ENCODE measurements at places on chromosomes 4 and X. TPM values are rescaled to one million over a fixed set of nuclear protein-coding genes. Genes with fewer than 3 reads are reported as not detected.
A peak's percentile ranks its signal among the peaks of the same experiment; 100 is the strongest.

GRCh38 chr4:48341776-48342605 lies 662 bp downstream of the SLAIN2 start:
- H3K4me3 ChIP-seq: peak overlapping the region; percentile 83
- peak; percentile 76 for DNase-seq
- no peaks in the 10 kb centered on the region for H3K27me3 ChIP-seq

DNA sequence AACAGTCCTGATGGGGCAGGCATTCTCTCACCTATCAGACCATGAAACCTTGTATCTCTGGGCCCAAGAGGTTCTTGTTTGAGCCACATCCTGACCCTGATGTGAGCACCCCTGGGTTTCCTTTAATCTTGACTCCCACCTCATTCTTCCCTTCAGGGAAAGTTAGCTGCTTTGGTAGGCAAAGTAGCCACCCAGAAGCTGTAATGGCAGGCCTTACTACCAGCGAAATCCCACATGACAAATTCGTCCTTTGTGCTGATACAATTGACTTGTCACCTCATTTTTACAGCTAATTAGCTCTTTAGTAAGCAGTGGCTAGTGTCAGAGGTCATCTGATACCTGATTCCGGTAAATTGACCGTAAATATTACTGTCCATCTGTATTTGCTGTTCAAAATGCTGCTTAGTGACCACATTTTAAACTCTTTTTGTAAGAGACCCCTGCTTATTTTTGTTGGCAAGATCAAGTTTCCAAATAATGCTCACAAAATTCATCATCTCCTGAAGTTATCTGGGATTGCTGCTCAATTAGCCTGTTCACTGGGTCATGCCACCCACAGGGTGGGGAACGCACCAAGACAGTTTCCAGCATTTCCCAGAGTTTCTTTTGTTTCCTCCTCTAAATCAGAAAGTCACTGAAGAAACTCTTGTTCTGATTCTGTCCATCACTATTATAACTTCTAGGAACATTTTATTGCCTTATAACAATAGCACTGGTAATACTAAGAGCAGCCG lies 329.7 kb downstream of the GPAT3 start:
- H3K4me3 ChIP-seq: no peak overlapping the region
- no peak for DNase-seq
- H3K36me3 ChIP-seq: no peaks in the 10 kb centered on the region
- no peaks in the 10 kb centered on the region for H3K27me3 ChIP-seq
- H3K4me1 ChIP-seq: no peaks in the 10 kb centered on the region
- no peak overlapping the region for H3K27ac ChIP-seq

DNA sequence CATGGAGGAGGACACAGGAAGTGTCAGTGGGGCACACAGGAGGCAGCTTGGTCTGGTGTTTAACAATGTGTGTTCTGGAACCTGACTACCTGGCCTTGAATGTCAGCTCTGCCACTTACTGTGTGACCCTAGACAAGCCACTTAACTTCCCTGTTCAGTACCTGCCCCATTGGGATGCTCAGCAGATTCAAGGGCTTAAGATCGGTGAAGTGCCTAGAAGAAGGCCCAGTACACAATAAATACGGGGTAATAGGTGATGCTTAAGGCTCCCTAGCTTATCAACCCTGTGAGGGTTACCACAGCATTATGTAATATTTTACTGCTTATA lies 1.6 kb upstream of the CHIC2 start:
- no peaks in the 10 kb centered on the region for H3K36me3 ChIP-seq
- H3K27ac ChIP-seq: peak overlapping the region; percentile 96
- no peaks in the 10 kb centered on the region for H3K27me3 ChIP-seq
- H3K4me3 ChIP-seq: no peak overlapping the region

- no peak overlapping the region for H3K4me3 ChIP-seq
- peaks cover 6% of the 10 kb centered on the region for H3K36me3 ChIP-seq
- H3K27me3 ChIP-seq: no peaks in the 10 kb centered on the region
Measured at GRCh38 chrX:153968754-153969124, 2.9 kb downstream of the HCFC1 start.

DNA sequence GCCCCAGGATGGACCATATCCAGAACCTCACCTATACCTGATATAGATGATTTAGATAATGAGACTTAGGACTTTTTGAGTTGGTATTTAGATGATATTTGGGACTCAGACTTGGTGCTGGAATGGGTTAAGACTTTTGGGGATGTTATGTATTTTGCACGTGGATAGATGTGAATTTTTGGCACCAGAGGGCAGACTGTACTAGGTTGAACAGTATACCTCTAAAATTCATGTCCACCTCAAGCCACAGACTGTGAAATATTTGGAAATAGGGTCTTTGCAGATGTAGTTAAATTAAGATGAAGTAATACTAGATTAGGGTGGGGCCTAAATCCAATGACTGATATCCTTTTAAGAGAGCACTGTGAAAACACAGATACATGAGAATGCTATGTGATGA lies 15.6 kb downstream of the RBM41 start:
- DNase-seq: no peak
- peaks cover 3% of the 10 kb centered on the region for H3K36me3 ChIP-seq
- H3K27ac ChIP-seq: no peak overlapping the region
- H3K4me1 ChIP-seq: no peaks in the 10 kb centered on the region
- H3K27me3 ChIP-seq: no peaks in the 10 kb centered on the region
- no peak overlapping the region for H3K4me3 ChIP-seq

GRCh38 chr4:122776916-122777315 lies 44.4 kb downstream of the BBS12 start:
- H3K27ac ChIP-seq: no peak overlapping the region
- DNase-seq: no peak
- H3K4me1 ChIP-seq: no peaks in the 10 kb centered on the region
- no peak overlapping the region for H3K4me3 ChIP-seq

- no peaks in the 10 kb centered on the region for H3K4me1 ChIP-seq
- no peak for DNase-seq
- no peak overlapping the region for H3K4me3 ChIP-seq
- H3K36me3 ChIP-seq: no peaks in the 10 kb centered on the region
Measured at GRCh38 chrX:30301208-30301607, 8.0 kb downstream of the NR0B1 start.

DNA sequence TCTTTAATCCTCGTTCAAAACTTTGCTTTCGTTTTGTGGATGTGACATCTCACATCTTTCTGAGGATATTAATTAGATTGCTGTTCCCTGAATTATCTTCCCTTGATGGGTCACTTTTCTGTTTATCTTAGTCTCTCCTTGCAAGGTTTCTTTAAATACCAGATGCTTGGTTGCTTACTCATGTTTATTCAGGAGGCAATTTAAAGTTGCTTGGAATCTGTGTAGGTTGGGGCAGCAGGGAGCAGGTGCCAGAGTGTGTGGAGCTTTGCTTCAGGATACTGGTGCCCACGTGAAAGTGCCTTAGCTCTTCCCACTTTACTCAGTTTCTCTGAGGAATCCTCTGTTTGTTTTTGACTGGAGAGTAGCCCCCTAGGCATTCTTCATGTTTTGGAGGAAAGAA lies 24.0 kb downstream of the ANAPC4 start:
- no peak for DNase-seq
- no peaks in the 10 kb centered on the region for H3K27me3 ChIP-seq
- H3K36me3 ChIP-seq: peaks cover 17% of the 10 kb centered on the region
- H3K27ac ChIP-seq: no peak overlapping the region

GRCh38 chrX:25022499-25023325 lies 6.9 kb upstream of the ARX start:
- H3K4me1 ChIP-seq: no peaks in the 10 kb centered on the region
- no peaks in the 10 kb centered on the region for H3K36me3 ChIP-seq
- no peaks in the 10 kb centered on the region for H3K27me3 ChIP-seq
- no peak overlapping the region for H3K4me3 ChIP-seq
- H3K27ac ChIP-seq: no peak overlapping the region

- H3K4me3 ChIP-seq: peak overlapping the region; percentile 55
- H3K27ac ChIP-seq: peak overlapping the region; percentile 96
- H3K36me3 ChIP-seq: no peaks in the 10 kb centered on the region
- no peaks in the 10 kb centered on the region for H3K27me3 ChIP-seq
- DNase-seq: no peak
- peaks cover 89% of the 10 kb centered on the region for H3K4me1 ChIP-seq
Measured at GRCh38 chr4:184898793-184899192, 73.0 kb upstream of the ACSL1 start.

GRCh38 chrX:13432414-13433297 lies 112.8 kb upstream of the ATXN3L start:
- H3K4me1 ChIP-seq: no peaks in the 10 kb centered on the region
- DNase-seq: no peak
- no peaks in the 10 kb centered on the region for H3K36me3 ChIP-seq
- no peaks in the 10 kb centered on the region for H3K27me3 ChIP-seq
- no peak overlapping the region for H3K27ac ChIP-seq

DNA sequence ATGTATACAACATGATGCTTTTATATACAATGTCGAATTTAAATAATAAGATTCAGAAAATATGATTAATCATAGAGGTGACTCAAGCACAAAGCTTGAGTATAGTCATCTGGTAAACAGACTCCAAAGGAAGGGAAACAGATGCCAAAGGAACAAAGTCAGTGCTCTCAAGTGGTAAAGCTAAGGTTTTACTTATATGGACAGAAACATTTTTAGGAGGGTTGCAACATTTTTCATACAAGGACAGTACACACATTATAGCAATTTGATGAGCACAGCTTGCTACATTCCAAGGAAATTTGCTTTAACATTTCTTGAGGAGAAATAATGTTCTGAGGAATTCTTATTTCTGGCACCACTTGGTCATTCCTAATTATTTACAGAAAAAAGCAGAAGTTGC lies 333.4 kb upstream of the AADAT start:
- DNase-seq: no peak
- H3K4me3 ChIP-seq: no peak overlapping the region
- no peak overlapping the region for H3K27ac ChIP-seq

- no peaks in the 10 kb centered on the region for H3K36me3 ChIP-seq
- no peak overlapping the region for H3K27ac ChIP-seq
- H3K4me3 ChIP-seq: no peak overlapping the region
Measured at GRCh38 chr4:26106776-26107175, 192.8 kb downstream of the SMIM20 start.

GRCh38 chr4:100466501-100466900 lies 51.3 kb downstream of the EMCN start:
- no peaks in the 10 kb centered on the region for H3K27me3 ChIP-seq
- no peaks in the 10 kb centered on the region for H3K4me1 ChIP-seq
- no peak overlapping the region for H3K27ac ChIP-seq
- no peaks in the 10 kb centered on the region for H3K36me3 ChIP-seq

- H3K27ac ChIP-seq: no peak overlapping the region
- DNase-seq: no peak
- no peaks in the 10 kb centered on the region for H3K36me3 ChIP-seq
- no peaks in the 10 kb centered on the region for H3K4me1 ChIP-seq
- H3K4me3 ChIP-seq: no peak overlapping the region
Measured at GRCh38 chr4:81152839-81153713, 61.9 kb downstream of the PRKG2 start.

DNA sequence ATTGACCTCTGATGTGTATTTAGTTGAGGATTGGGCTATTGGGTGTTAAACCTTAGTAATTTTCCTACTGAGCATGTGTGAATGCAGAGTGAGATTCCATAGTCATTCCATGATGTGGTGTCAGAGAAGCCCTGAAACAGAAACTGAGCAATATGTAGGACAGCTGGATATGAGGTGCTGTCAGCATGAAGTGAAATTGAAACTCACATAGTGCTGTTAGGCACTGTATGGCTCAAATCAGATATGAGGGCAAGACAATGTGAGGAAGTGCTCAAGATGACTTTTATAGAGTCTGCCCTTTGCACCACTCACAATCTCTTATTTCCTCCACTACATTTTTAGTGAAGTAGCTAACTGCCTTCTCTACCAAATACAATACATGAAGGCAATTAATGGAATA lies 188.3 kb downstream of the SH3BGRL start:
- no peaks in the 10 kb centered on the region for H3K36me3 ChIP-seq
- H3K27ac ChIP-seq: no peak overlapping the region
- H3K4me3 ChIP-seq: no peak overlapping the region
- no peak for DNase-seq
- peaks cover 3% of the 10 kb centered on the region for H3K27me3 ChIP-seq

GRCh38 chrX:110286106-110286505 lies 31.8 kb downstream of the AMMECR1 start:
- no peak overlapping the region for H3K4me3 ChIP-seq
- no peaks in the 10 kb centered on the region for H3K36me3 ChIP-seq
- no peaks in the 10 kb centered on the region for H3K27me3 ChIP-seq
- H3K4me1 ChIP-seq: no peaks in the 10 kb centered on the region
- no peak overlapping the region for H3K27ac ChIP-seq
- DNase-seq: no peak

DNA sequence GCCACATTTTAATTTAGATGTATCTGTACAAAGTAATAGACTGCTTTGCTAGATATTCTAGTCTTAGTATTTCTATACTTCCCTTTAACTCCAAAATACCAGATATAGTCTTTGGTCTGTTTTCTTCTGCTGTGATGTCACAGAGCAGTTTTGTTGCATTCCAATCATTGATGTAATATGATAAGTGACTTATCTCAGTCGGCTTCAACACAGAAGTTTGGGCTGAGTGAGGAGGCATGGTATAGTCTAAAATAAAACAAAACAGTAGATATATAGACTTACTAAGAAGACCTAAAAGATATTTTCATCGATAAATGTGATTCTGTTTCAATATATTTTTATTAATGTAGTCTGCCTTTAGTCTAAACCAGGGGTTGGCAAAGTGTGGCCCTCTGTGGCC lies 169.9 kb downstream of the DCK start:
- no peaks in the 10 kb centered on the region for H3K27me3 ChIP-seq
- no peak overlapping the region for H3K4me3 ChIP-seq
- no peak overlapping the region for H3K27ac ChIP-seq
- H3K36me3 ChIP-seq: no peaks in the 10 kb centered on the region
- no peak for DNase-seq

DNA sequence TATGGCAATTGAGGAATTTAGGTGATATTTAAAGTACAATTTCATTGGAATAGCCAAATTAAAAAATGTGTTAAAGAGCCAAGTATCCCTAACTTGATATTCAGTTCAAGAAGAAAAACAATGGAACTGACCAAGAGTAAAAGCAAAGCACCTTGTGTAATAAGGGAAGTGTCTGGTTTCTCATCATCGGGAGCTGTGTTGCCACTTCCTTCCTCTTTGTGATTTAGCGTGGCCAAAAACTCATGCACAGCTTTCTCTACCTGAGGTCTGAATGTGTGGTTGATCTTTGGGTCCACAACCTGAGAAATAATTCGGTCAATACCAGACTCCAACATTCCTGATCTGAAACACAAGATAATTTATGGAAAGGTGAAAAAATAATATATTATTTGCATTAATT lies 12.4 kb downstream of the BOD1L1 start:
- no peaks in the 10 kb centered on the region for H3K27me3 ChIP-seq
- no peaks in the 10 kb centered on the region for H3K4me1 ChIP-seq
- no peak overlapping the region for H3K4me3 ChIP-seq
- H3K27ac ChIP-seq: no peak overlapping the region
- H3K36me3 ChIP-seq: peaks cover 11% of the 10 kb centered on the region

UGT2B17 gene
- total RNA-seq: 3.8 TPM

SMPX gene
- total RNA-seq: 0.58 TPM

HS6ST2 gene
- total RNA-seq: not detected

CT47B1 gene
- total RNA-seq: not detected

ODAPH gene
- not detected for total RNA-seq

ARHGAP6 gene
- 0.64 TPM for total RNA-seq

ABLIM2 gene
- 3.1 TPM for total RNA-seq

HSFX3 gene
- not detected for total RNA-seq

RAB9B gene
- total RNA-seq: 0.25 TPM

FGFR3 gene
- total RNA-seq: 22.3 TPM

FGFRL1 gene
- 60.1 TPM for total RNA-seq

BEX3 gene
- total RNA-seq: 39.3 TPM

FGFBP1 gene
- not detected for total RNA-seq

Data from right lobe of liver (tissue), 6 donors.